Stimulated activated CD4-positive, alpha-beta T cell treated with anti-CD3 and anti-CD28 coated beads, Interleukin-12 subunit alpha, Interleukin-12 subunit beta, amount 100 ng/mL, for 24 hours (primary cell): ENCODE measurements at places on chromosomes 4 and X.

DNA sequence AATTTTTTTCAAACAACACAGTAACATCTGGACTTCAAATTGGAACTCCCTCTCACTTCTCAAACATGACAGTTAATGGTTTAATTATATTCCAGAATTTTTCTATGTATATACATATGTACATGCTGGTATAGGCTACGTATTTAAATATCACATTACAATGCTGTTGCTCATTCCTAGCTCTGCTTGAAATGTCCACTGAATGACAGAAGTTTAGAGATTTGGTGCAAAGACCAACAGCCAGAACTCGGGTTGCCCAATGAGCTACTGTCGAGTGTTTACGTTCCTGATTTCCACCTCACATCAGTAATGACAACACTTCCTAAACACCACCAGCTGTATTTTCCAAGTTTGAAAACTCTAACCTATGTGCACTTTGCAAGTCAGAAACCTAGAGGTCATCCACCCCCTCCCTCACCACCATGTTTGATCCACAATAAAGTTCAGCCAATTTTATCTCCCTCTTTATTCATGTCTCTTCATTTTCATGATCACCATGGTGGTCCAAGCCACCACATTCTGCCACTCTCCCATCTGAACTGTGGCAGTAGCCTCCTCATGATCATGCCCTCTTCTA lies 49.3 kb upstream of the RPL34 start:
- DNase-seq: no peak

GRCh38 chr4:173450281-173450680 lies 51.4 kb upstream of the SCRG1 start:
- no peak for DNase-seq

DNA sequence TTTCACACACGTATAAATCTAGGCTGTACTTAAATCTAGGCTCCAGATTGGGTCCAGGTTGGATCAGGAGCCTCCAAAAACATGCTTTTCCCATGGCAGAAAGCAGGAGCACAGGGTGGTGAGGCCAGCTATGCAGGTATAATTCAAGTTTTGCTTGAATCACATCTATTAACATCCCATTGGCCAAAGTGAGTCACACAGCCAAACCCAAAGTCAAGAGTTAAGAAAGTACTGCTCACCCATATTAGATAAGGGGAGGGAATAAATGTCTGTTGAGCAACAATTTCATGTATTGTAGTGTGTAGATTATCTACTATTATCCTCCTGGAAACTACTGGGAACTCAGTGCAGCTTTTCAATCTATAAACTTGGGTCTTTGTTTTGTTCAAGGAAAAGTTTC lies 12.8 kb downstream of the SUPT20HL2 start:
- no peak for DNase-seq

DNA sequence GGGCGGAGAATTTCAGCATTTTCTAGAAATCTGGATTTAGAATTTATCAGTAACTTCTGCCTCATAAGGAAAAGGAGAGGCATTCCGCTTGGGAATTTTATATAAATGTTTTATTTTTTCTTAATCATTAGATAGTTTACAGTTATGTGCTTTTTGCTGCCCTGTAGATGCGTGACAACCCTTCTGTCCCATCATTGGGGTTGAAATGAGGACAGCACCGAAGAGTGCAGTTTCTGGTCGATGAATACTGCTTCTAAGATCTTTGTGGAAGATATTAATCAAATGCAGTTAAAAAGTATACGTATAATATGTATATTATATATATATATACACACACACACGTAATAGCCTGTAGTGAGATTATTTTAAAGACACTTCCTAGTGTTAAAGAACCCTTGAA lies 1.5 kb downstream of the RBPJ start:
- no peak for DNase-seq

GRCh38 chr4:186723292-186724057 lies at the start of gene FAT1:
FAT1 (minus strand) TSS chr4:186723856; CDS start chr4:186709827, 14,029 bp downstream.
- no peak for DNase-seq

- no peak for DNase-seq
Measured at GRCh38 chr4:161342881-161343568, 820.8 kb downstream of the FSTL5 start.
